Naive B cell (primary cell): ENCODE measurements at places on chromosomes 3 and 15. TPM values are rescaled to one million over a fixed set of nuclear protein-coding genes. Genes with fewer than 3 reads are reported as not detected.
A peak's percentile ranks its signal among the peaks of the same experiment; 100 is the strongest.

GRCh38 chr3:100590840-100591147, 18.6 kb upstream of the ADGRG7 start:
- H3K4me3 ChIP-seq, result no peak overlapping the region
- H3K36me3 ChIP-seq, result no peaks in the 10 kb centered on the region
- peaks cover 6% of the 10 kb centered on the region for H3K27me3 ChIP-seq
- no peak for DNase-seq
- H3K27ac ChIP-seq, result no peak overlapping the region

LRRC2 gene
- polyA plus RNA-seq, result not detected

CEMIP gene
- 0.12 TPM for polyA plus RNA-seq

AADACL2 gene
- polyA plus RNA-seq, result not detected

DNA sequence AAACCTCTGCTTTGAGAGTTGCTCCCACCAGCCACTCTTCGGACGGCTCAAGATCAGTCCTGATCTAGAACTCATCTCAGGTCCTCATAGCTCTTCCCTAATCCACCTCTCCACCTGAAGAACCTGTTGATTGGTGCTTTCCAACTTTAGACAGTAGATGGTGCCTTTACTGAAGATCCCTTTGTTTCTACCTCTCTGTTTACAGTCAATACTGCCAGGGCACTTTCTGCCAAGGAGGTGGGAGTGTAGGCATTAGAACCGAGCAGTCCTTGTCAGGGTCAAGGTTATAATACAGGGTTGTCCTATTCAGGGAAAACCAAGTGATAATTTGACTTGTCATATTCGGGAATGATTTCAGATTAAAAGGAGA, 1.2 kb downstream of the CGNL1 start:
- H3K4me3 ChIP-seq, result peak overlapping the region; percentile 74
- no peak overlapping the region for H3K27ac ChIP-seq
- DNase-seq, result no peak

A4GNT gene
- not detected for polyA plus RNA-seq

DNA sequence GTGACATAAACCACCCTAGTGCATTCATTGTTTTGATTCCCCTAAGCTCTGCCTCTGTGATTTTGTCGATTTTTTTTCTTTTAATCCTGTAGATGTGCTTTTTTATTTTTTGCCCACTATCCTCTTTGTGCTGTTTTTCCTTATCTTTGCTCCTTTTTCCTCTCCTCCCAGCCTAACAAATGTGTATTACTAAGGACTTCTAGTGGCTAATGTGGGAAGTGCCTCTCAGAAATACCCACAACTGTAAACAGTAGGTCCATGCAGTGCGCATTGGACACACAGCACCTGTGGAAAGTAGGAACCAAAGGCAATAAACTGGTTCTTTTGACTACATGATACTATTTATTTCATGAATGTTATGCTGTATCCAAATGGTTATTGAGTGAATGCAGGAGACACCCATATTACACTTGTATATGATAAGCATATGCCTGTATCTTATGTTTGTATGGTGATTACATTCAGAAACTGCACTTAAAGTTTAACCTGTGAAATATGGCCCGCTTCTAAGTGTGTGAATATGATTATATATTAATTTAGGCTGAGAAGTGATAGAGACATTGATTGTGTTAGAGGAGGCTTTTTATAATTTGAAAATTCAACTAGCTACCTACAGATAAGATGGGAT, 147.8 kb downstream of the PLCL2 start:
- no peaks in the 10 kb centered on the region for H3K27me3 ChIP-seq
- no peaks in the 10 kb centered on the region for H3K36me3 ChIP-seq
- peaks cover 40% of the 10 kb centered on the region for H3K4me1 ChIP-seq
- H3K27ac ChIP-seq, result no peak overlapping the region

HRG gene
- not detected for polyA plus RNA-seq

TF gene
- not detected for polyA plus RNA-seq

DNA sequence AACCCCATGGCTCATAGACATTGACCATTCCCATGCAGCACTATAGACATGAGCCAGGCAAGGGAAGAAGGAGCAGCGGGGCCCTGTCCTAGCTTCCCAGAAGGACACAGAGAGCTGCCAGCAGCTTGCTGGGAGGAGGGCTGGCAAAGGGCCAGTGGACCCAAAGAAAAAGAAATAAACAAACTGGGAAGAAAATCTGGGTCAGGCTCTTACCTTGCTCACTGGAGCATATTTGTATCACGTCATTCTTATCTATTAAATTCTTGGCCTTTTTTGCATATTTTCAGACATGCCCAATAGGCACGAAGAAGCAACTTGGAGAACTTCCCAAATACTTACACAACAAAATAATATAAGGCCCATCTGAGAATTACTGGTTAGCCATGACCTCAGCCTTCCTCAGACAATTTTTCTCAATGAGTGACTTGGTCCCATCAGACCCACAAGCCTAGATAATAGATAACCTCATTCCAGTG, 28.4 kb downstream of the RASGRP1 start:
- no peak overlapping the region for H3K4me3 ChIP-seq
- no peaks in the 10 kb centered on the region for H3K27me3 ChIP-seq
- H3K4me1 ChIP-seq, result no peaks in the 10 kb centered on the region
- no peaks in the 10 kb centered on the region for H3K36me3 ChIP-seq

CATSPER2 gene
- polyA plus RNA-seq, result 1.2 TPM
